ENCODE measurements at places on chromosomes 7 and 10.

DNA sequence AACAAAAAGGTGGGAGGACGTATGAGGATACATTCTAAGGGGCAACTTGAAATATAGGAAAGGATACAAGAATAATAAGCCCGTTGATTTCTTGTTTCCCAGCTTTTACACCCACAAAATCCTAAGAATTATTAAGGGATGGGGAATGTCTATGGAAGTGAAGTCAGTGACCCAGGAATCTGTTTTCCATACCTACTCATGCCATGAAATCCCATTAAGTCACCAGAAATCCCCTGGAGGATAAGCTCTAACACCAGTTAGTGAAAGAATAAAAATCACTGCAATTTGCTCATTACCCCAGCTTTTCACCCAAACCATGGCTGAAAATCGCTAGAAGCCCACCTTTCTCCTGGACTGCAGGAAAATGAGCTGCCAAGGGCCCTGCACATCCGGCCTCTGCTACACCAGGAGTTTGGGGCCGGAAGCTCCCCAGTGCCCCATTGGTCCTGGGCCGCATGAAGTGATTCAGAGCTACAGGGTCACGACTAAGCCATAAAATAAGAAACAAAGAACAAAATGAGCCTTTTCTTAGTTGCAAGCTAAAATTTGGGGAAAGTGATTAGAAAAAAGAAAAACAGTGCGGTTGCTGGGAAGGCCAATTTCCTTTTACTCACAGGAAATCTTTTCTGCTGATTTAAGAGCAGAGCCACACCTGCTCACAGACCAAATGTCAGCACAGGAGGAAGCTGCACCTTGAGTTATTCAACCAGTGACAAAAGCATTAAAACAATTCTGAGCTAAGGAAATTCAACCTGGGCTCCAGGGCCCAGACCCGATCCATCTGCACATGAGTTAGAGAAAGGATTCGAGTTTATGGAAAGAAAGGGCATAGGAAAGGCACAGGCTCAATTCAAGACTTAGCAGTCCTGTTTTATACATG, 40.3 kb downstream of the HIPK2 start:
- no peak for DNase-seq

DNA sequence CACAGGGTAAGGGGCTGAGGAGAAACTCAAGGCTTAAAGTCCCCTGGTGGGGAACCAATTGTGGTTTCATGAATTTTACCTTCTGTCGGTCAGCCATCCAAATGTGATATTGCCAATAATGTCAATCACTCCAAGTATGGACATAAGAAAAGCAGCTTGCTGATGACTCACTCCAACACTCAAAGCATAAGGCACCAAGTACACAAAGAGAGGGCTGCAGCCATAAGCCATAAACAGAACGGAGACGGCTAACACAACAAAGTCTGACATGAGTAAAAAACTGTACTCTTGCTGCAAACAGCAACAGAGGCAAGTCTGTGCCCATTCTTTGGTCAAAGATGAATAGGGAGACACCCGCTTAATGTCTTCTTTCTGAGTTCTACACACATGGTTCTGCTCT, 24.2 kb downstream of the IFIT5 start:
- no peak for DNase-seq

DNA sequence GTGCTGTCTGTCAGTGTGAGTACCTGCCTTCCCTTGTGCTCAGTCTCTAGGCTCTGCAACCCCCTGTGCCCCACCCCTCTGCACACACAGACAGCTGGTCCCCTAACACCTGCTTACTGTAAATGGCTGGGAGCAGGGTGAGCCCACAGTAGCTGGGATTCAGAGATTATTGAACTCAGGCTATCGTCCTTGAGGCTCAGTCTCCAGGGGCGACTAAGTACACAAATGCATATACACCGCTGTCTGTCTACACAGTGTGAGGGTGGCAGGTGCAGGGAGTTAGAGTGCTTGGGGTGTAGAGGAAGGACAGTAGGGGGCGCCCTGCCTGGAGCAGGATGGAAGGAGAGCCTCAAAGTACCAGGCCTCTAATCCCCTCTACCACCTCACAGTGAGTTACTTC, 12.9 kb downstream of the UPP1 start:
- DNase-seq: no peak

DNA sequence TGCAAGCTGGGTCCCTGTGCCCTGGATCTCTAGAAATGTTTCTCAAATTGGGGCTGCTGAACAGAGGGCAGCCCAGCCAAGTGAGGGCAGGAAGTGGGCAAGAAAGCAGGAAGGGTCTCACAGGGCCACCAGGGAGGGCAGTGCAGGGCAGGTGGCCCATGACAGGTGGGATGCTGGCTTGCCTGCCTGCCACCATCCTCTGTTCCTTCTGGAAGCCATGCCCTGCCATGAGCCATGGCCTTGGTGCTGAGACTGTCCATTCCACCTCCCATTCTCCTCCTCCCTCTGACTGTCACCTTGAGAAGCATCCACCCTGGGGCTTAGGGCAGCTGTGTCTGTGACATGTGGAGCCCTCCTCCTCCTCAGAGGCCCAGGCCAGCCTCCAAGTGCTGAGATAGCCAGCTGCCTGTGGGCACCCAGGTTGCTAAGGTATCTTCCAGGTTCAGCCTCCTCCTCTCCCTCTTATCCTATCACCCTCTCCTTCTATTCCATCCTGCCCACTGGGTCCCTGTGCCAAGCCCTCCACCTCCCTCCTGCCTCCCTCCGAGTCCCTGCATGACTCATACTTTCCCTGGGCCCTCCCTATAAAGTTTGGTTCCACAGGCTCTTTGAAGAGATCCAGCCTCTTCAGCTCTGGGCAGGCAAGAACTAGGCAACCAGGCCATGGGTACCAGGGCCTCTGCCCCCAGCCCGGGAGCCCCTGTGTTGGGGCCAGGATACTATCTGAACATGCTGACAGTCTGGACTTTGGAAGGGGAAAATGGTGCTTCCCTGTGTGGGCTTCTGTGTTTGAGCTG, 1.3 kb downstream of the VSIR start:
- no peak for DNase-seq

- DNase-seq: no peak
These were observed 457.3 kb downstream of the ETV1 start for GRCh38 chr7:13532028-13532753.

GRCh38 chr10:94219829-94220228, 142.9 kb downstream of the NOC3L start:
- no peak for DNase-seq

- DNase-seq: no peak
These were observed 270.7 kb downstream of the RPS24 start for GRCh38 chr10:78304091-78305045.

GRCh38 chr7:69989551-69989950, 391.3 kb downstream of the AUTS2 start:
- no peak for DNase-seq

GRCh38 chr10:72802332-72802731, 91.2 kb upstream of the OIT3 start:
- DNase-seq: no peak

GRCh38 chr10:4310172-4310571, 515.8 kb upstream of the AKR1E2 start:
- no peak for DNase-seq

- no peak for DNase-seq
These were observed 60.7 kb downstream of the EXOC4 start for GRCh38 chr7:133313575-133313974.

GRCh38 chr10:5650664-5651387, 15.6 kb downstream of the ASB13 start:
- DNase-seq: no peak

DNA sequence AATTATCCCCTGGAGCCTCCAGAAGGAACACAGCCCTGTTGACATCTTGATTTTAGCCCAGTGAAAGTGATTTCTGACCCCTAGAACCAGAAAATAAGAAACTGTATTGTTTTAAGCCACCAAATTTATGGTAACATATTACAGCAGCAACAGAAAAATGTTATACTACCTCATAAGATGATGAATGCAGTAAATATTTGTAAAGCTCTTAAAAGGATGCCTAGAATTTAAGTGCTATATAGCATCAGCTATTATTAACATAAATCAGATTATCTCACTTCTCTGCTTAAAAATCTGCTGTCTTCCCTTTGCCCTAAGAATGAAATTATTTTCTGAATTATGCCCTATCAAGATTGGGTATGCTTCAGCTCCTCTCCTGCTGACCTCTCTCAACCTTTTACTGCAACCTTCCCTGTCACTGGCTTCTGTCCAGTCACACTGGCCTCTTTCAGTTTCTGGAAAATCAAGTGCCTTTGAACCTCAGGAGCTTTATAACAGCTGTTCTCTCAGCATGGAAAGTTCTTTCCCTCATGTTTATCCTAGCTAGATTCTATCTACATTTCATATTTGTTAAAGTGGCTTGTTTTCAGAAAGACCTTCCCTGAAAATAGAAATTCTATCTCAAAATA, 78.9 kb downstream of the GPR37 start:
- no peak for DNase-seq

DNA sequence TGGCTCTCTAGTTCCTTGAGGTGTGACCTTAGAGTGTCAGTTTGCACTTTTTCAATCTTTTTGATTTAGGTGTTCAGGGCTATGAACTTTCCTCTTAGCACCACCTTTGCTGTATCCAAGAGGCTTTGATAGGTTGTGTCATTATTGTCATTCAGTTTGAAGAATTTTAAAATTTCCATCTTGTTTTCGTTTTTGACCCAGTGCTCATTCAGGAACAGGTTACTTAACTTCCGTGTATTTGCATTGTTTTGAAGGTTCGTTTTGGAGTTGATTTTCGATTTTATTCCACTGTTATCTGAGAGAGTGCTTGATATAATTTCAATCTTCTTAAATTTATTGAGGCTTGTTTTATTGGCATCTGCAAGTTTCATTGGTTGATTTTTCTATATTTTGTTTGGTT, 37.3 kb downstream of the FANK1 start:
- DNase-seq: no peak

DNA sequence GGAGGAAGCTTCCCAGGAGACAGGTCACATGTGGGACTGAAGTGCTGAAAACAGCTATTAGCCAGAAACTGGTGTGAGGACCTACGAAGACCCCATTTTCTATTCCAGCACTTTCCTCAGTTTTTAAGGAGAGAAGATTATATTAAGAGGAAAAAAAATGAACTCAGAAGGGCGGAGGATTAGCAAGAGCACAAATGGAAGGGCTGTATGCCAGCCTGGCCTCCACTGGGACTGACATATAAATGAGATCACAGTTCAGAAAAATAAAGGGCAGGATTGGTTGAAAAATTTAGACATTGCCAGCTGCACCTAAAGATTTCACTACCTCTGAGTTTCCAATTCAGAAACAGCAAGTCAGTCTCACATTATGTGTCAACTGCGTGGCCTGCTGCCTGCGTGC, 53.0 kb downstream of the GSDME start:
- DNase-seq: no peak

All from central memory CD4-positive, alpha-beta T cell (primary cell).